ENCODE measurements at places on chromosomes 7 and 10.

GRCh38 chr10:124827474-124827873 is 25.9 kb downstream of the ABRAXAS2 start:
- DNase-seq: peak; percentile 3

GRCh38 chr7:137658190-137658900 is 188.4 kb downstream of the DGKI start:
- DNase-seq: no peak

GRCh38 chr10:110746254-110746826 is 102.2 kb downstream of the RBM20 start:
- peak; percentile 49 for DNase-seq

DNA sequence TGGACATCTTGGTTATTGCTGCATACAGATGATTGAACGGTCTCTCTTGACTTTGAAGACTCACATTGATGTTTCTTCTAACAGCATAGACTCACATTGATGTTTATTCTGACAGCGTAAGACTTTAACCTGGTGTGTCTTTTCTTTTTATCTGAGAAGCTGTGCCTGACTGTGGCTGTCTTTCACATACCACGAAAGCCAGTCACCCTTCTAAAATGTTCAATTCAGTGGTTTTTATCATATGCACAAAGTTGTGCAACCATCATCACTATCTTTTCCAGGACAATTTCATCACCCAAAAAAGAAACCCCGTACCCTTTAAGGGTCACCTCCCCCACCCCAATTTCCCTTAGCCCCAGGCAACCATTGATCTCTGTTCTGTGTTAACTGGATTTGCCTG is 24.7 kb downstream of the CELF2 start:
- DNase-seq: no peak

DNA sequence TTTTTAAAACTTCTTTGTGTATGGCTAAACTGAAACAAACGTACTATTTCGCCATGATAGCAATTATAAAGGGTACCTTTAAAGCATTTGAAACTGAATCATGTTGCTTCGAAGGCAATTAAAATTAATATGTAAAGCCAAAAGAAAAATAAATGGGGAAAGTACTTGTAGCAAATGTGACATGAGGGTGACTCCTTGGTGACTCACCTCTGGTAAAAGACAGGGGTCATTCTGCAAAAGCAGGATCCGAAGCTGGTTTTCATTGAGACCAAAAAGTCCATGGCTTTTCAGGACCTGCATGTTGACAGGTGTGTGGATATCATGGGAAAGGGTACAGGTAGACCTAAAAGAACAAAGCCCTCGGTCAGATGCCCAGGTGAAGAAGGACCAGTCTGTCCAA is 1.5 kb downstream of the ZC3HAV1L start:
- no peak for DNase-seq

- DNase-seq: no peak
Measured at GRCh38 chr7:145269418-145270161, 433.7 kb upstream of the TPK1 start.

GRCh38 chr10:49691588-49691987 is 12.1 kb downstream of the C10orf53 start:
- DNase-seq: no peak

DNA sequence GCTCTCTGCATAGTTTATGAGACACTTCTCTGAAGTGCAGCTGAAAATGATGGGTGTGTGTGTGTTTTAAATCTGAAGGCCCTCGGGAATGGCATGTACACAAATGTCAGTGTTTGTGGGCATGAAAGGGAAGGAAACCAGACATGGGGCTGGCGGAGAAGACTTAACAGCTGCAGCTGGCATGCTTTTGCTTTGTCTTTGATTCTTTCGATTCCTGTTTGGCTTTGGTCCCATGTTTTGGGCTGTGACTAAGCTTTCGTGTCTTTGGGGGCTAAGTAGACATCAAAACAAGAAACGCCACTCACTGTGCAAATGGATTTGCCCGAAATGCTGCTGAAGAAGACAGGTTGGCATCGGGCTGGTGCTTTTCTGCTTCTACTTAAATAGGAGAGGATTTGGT is 179.3 kb downstream of the PFKFB3 start:
- DNase-seq: peak; percentile 18

GRCh38 chr10:118241229-118242137 is 100.6 kb downstream of the FAM204A start:
- peak; percentile 41 for DNase-seq

- DNase-seq: no peak
Measured at GRCh38 chr10:1425879-1426278, 311.4 kb downstream of the ADARB2 start.

DNA sequence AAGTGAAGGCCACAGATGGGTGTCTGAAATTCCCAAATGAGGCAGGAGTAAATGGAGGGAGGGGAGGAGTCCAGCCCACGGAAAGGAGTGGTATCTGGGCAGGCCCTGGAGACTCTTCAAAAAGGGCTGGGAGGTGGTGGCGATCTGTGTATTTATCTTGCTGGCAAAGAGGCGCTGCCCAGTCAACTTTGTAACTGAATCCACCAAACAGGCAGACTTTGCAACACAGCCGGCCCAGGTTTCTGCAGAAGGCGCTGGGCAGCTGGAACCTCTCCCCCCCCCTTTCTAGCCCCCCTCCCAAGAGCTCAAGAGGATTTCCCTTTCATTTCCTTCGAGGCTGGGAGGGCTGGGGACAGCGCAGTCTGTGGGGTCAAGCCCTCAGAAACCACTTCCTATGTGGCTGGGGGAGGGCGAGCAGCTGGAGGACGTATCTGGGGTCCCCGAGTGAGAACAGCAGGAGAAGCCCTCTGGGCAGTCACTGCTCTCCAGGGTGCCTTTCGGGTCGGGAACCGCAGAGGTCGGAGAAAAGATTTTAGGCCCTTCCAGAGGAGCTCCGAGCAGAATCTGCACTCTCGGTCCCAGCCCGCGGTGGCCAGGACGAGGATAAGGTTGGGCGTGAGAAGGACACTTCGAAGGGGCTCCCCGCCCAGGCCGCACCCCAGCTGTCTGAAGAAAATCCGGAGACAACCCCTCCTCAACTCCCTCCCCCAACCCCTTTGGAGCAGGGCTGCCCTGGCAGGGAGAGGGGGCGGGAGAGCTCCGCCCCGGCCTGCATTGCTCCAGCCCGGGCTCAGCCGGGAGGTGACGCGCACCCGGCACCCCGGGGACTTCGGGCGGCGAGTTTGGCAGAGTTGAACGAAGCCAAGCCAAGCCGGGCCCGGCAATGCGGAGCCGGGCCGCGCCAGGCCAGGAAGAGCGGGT is 965 bp downstream of the ZCCHC24 start:
- no peak for DNase-seq

DNA sequence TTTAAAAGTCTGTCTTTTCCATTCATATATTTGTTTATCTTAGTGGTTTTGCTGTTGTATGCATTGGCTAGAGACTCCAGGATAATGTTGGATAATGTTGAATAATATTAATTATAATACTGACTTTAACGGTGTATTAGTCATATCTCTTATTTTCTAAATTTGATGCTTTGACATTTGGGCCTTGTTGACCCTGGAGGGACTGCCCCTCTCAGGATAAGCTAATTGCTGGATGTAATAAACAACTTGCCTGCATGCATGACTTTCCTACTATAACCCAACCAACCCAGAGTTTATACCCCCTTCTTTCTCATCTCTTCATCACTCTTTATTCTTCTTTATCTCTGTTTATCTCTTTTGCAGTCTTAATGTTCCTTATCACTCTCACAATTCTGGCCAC is 90.9 kb upstream of the ABI1 start:
- no peak for DNase-seq

GRCh38 chr7:81714306-81714705 is 55.5 kb downstream of the HGF start:
- no peak for DNase-seq

GRCh38 chr10:108545921-108546320 is 1377.4 kb downstream of the XPNPEP1 start:
- DNase-seq: no peak

- no peak for DNase-seq
Measured at GRCh38 chr10:8444630-8445029, 390.1 kb downstream of the GATA3 start.

DNA sequence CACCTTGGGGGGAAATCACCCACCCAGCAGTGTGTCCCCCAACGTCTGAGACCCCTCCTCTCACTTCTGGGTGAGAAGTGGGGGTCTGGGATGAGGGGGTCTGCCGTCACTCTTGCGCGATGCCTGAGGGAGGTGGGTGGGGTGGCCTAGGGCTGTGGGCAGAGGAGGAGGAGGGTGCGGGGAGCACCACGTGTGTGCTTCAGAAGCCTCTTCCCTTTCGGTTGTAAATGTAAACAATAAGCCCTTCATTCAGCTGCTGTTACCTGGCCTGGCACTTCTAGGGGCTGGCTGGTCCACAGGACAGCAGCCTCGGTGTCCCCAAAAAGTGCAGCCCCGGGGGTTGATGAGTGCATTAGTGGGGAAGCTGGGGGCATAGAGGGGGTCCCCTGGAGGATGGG is 1.3 kb downstream of the CLIP2 start:
- DNase-seq: no peak

GRCh38 chr10:9707216-9707615 is 1310.5 kb upstream of the CELF2 start:
- DNase-seq: no peak

DNA sequence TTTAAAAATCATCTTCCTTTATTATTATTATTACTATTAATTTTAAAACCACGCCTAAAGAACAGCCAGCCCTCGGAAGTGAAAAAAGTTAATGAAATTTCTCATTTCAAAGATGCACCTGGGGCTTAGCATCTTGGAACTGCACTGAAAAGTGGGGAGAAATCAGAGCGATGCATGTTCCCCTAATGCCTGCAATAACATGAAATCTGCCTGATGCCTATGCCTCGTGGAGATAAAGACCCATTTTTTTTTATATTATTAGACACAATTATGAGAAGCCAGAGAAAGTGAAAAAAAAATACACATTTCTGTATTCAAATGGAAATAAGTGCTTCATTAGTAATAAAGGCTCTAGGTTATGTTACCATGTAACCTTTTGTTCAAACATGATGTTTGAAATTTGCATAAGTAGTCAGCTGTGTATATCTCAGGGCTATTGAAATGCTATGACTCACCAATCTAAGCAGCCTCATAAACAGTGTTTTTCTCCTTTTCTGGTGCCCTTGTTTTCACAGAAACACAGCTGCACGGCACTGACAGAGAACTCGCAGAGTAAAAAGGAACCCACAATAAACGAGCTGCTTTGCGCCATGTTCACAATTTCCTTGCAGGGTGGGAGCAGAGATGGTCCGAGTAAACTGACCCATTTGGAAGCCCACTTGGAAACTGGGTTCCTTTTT is 175.8 kb upstream of the PRKCQ start:
- no peak for DNase-seq

GRCh38 chr7:84790882-84791281 is 396.0 kb downstream of the SEMA3D start:
- DNase-seq: peak; percentile 62

DNA sequence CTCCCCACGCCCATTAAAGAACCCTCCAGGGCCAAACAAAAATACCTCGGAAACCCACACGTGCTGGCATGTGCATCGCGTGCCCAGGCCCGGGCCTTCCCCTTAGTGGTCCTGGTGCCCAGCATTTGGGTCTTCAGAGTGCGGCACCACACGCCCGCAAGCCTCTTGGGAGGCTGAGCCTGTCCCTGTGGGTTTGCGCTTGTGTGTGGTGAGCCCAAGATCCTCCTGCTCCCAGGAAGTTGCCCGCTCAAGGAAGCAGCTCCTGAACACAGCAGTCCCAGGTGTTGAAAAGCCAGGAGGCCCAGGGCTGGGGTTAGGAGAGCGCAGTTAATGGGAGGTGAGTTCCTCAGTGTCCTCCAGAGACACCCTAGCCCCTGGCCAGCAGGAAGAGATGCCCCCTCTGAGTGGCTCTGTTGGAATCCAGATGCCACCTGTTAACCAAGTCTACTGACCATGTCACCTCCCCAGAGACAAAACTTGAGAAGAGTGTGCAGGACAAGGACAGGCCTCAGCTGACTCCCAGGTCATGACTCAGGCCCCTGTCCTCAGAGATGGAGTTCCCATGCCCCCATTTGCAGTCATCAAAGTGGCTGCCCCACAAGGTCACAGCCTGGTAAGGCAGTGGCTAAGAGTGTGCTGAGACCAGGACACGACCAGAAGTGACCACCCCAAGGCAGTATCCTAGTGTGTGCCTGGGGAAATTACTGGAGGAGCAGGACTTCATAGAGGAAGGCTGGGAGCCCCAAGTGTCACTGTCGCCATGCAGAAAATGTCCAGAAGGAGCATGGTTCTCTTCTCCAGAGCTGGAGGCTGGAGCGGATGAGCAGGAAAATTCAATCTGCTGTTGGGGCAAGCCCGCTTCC is 5.2 kb downstream of the FZD9 start:
- DNase-seq: no peak
